T-helper 1 cell (primary cell): ENCODE measurements at places on chromosomes 1 and 21.

GRCh38 chr1:4322881-4323280 lies 331.5 kb upstream of the AJAP1 start:
- DNase-seq, result no peak

GRCh38 chr1:115642168-115643072 lies 650 bp downstream of the VANGL1 start:
- DNase-seq, result no peak

- DNase-seq, result no peak
These were observed 335.8 kb downstream of the CAMTA1 start for GRCh38 chr1:7120863-7121621.

- no peak for DNase-seq
These were observed 84.7 kb upstream of the ETS2 start for GRCh38 chr21:38721055-38721454.

DNA sequence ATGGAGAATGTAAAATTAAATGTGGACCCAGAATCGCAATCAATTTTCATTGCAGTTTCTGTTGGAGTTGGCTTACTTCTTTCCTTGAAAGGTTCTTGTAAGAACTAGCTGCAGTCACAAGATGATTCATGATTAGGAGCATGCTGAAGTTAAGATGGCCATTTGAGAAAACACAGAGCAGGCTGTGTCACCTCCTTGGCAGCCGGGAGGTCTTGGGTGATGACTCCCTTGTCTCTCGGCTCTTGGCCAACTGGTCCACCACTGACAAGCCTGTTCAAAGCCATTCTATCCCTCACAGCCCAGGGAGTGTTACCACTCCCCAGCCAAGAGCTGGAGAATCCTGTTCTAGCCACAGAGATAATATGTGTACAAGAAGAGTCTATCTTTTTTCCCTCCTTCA lies 40.6 kb downstream of the OPTC start:
- DNase-seq, result no peak

- no peak for DNase-seq
These were observed 1.9 kb upstream of the IL19 start for GRCh38 chr1:206768472-206769303.

GRCh38 chr1:47469390-47469759 lies 31.5 kb downstream of the FOXD2 start:
- no peak for DNase-seq

DNA sequence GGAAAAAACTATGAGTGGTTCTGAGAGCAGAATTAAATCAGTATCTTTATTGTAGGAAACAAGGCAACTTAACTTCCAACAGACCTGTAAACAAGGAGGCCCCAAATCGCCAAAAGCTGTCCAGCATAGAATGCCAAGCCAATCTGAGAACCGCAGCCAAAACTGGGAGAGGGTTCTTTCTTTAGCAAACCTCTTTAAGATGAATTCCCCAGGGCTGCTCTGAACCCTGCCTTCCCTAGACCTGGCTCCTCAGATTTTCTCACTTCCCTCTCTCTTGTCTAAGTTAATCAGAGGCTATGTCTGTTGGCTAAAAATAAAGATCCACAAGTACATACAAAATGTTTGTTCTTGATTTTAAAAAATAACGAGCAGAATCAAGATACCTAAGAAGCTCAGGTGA lies 141.4 kb downstream of the SMYD3 start:
- no peak for DNase-seq

- DNase-seq, result no peak
These were observed 202.2 kb upstream of the KIAA0040 start for GRCh38 chr1:175394739-175395138.

DNA sequence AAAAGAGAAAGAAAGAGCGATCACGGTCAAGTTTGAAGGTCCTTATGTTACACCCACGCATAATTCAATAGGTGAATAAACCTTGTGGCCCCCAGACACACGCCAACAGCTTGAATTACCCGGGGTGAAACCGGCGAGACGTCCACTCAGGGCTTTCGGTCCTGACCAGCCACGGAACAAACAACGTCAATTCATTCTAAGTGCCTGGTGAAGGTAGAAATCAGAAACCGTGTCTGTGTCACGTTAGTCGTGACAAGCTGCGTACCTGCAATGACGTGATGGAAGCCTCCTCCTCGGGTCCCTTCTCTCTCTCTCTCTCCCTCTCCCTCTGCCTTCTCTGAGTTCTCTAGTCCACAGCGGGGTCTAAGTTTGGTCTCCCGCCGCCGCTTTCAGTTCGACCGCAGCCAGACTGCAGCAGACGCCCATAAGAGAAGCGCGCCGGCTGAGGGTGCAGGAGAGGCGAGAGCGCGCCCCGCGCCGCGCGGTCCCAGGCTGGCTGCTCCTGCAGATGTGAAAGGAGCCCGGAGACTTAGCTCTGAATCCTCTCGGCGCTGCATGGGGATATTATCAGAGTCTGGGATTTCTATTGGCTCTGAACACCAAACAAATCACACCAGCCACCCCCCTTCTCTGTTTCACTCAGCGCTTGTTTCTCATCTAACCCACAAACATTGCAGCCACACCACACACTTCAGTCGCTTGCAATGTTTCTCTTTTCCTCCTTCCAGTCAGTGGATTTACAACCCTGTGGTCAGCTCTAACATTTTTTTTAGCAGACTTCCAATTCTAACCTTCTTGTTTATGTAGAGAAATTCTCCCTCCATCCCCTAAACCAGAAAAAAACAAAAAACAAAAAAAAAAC lies at the start of gene GREM2:
Gene GREM2 (minus strand): TSS at position 537 of the 862 bp plus-strand sequence. CDS start 118,680 bp downstream, outside the sequence.
- DNase-seq, result peak; percentile 9

- no peak for DNase-seq
These were observed 328.4 kb downstream of the ZP4 start for GRCh38 chr1:237562242-237562823.

- peak; percentile 43 for DNase-seq
These were observed 2.8 kb upstream of the LIX1L start for GRCh38 chr1:145960468-145961108.

DNA sequence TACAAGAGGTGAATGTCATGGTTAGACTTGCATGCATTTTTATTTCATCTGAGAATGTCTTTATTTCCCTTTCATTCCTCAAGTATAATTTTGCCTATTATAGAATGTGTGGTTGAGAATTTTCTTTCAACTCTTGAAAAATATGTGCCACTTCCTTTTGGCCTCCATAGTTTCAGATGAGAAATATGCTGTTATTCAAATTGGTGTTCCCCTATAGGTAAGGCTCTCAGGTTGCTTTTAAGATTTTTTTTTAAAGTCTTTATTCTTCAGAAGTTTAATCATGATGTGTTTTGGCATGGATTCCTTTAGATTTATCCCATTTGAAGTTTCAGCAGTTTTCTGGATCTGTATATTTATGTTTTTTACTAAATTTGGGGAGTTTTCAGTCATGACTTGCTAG lies 2.1 kb downstream of the MROH7 start:
- no peak for DNase-seq

GRCh38 chr1:153404768-153405167 lies 11.6 kb upstream of the S100A7A start:
- DNase-seq, result no peak

GRCh38 chr21:46022551-46023525 lies 41.3 kb downstream of the COL6A1 start:
- DNase-seq, result no peak

DNA sequence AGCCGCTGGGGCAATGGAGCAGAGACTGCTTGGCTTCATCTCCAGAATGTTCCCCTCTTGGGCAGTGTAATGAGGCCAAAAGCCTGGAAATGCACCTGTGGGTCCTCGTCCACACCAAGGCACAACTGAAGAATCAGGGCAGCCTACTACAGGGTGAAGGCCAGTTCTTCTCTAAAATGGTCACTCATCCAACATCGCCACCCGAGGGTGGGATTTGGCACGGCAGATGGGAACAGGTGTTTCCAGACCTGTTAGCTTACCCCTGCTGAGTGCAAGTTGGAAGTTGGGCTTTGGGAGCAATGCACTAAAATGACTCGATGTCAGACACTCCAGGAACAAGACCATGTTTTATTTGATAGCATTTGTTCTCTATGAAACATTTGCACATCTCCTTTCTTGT lies 543.7 kb downstream of the NPHP4 start:
- no peak for DNase-seq

DNA sequence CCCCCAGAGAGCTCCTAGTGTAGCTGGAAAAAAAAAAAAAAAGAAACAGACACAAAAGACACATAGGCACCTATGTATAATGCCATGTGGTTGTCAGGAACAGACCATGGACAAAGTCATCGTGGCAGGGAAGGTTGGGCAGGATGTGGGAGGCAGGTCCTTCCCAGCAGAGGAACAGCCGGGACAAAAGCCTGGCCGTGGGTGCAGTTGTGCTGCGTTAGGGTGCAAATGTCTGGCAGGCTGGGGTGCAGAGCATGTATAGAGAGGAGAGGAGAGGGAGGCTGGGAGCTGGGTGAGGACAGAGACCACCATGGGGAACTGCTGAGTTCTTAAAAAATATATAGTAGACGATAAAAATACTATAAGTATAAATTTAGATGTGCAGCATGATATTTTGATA lies 125.7 kb upstream of the C1orf174 start:
- no peak for DNase-seq

DNA sequence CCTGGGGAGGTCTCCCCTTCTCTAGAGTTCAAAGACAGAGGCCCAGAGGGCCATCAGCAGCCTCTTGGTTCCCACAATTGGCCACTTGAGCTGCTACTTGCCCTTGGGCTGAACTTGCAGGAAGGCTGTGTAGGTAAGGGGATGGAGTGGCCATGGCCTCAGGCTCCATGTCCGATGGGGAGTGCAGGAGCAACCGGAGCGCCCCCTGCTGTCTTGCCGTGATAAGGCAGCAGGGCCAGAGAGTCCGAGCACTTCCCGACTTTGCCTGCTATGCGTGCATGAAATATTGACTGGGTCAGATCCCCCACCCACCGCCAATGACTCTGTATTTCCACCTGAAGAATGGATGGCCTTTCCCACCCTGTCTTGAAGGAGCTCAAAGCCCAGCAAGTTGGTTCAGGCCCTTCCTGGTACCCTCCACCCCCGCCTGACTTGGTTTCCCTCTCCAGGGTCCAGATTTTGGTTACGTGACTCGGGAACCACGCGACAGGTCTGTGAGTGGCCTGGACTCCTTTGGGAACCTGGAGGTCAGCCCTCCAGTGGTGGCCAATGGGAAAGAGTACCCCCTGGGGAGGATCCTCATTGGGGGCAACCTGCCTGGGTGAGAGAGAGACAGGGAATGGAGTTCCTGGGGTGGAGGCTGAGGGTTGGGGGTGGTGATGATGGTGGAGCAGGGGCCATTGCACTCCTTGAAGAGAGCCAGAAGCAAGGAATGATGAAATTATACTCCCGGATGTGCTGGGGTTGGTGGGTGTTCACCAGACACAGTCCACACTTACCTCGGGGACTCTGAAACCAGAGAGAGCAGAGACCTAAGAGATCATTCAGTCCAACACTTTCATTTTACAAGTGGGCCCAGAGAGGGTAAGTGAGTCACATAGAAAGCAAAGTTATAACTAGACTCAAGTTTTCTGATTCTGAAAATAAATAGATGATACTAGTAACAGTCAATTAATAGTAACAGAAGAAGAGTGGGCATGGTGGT lies 25.6 kb downstream of the PADI3 start:
- DNase-seq, result peak; percentile 18

DNA sequence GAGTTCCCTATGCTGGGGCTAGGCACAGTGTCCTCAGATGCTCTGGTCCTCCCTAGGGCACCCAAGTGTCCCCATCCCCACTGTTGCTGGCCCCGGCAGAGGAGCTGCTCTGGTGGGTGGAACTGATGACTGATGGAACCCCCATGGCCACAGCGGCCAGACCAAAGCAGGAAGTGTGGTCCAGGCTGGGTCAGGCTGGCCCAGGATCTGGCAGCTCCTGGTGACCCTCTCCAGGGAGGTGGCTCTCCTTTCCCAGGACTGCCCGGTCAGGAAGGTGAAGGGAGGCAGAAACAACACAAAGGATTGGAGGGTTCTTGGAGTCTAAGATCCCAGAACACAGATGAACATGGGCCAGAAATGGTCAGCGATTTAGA lies 1.1 kb downstream of the NKAIN1 start:
- no peak for DNase-seq

- DNase-seq, result peak; percentile 62
These were observed at the start of gene SH3D21 for GRCh38 chr1:36306210-36306901. Gene SH3D21, plus strand, starts transcription at chr1:36306368. Its CDS starts 53 bp downstream, at chr1:36306421.

- no peak for DNase-seq
These were observed 5.8 kb downstream of the C21orf58 start for GRCh38 chr21:46317710-46318463.

- no peak for DNase-seq
These were observed at the start of gene RGS4 for GRCh38 chr1:163069142-163069541. Gene RGS4, plus strand, starts transcription at chr1:163069361. Its CDS starts 124 bp downstream, at chr1:163069485.

DNA sequence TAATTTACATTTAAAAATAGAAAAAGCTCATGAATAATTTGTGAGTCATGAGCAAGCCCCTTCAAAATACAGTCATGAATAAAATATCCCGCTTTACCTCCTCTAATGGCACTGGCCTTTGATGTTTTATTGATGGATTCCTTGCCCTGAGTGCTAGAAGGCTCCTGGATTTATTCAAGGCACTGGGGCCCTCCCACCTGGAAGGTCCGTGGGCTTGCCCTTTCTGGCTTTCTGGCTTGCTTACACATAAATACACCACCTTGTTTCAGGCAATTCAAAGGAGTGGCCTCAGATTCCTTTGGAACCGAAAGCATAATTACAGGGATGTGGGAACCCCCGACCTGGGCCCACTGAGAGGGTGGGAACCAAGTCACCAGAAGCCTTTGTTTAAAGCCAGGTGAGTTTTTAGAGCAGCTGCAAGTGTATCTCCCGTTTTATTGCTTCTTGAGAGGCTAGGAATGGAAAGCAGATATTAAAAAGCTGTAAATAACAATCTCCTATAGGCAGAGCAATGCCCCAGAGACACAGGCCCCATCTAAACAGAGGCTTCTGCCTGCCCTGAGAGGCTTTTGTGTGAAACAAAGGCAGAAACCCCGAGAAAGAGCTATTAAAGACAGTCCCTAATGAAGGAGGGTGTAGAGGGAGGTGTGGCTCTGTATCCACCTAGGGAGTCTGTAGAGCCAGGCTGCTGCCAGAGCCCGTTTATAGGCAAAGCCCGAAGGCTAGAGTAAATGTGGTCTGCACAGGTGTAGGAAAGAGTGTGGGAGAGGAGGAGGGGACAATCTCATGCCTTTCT lies 126.4 kb downstream of the FAM78B start:
- DNase-seq, result no peak

DNA sequence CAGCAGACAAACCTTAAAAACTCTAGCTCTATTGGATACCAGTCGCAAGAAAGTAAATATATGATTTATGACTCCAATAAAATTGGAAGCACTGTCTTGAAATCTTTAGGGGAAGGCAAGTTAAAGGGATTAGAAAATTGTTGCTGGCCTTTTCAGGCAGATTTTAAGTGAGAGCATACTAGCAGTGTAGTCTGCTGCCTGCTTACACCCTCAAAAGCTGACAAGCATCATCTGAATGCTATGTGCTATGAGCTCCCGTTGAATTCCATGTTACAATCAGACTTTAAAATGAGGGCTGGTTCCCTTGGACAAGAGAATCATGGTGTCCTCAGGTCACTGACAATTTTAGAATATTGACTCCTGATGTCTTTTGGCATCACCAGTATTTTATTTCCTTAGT lies 271.1 kb upstream of the C1orf105 start:
- no peak for DNase-seq
